Naive thymus-derived CD8-positive, alpha-beta T cell (primary cell): ENCODE measurements at places on chromosomes 2 and 18. TPM values are rescaled to one million over a fixed set of nuclear protein-coding genes. Genes with fewer than 3 reads are reported as not detected.

GRCh38 chr2:227739351-227739750, 6.3 kb upstream of the SCYGR8 start:
- H3K4me3 ChIP-seq, result no peak overlapping the region
- no peaks in the 10 kb centered on the region for H3K36me3 ChIP-seq
- peaks cover 18% of the 10 kb centered on the region for H3K27me3 ChIP-seq
- H3K27ac ChIP-seq, result no peak overlapping the region
- no peaks in the 10 kb centered on the region for H3K4me1 ChIP-seq

DNA sequence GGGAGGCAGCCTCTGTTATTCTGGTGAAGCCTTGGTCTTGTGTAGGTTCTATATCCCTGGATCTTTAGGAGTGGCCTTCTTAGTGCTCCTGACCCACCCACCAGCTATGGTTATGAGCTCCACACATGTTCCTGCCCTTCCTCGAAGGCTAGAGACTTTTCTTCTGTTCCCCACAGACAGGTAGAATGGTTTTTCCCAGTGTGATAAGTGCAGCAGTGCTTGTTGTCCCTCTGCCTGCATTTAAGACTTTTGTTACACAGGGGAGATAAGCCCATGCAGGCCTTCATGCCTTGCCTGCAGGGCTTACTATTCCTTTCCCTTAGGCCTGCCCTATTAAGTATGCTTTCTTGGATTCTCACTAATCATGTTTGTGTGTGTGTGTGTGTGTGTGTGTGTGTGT, 48.4 kb upstream of the DSC1 start:
- H3K4me3 ChIP-seq, result no peak overlapping the region
- no peak for DNase-seq
- peaks cover 2% of the 10 kb centered on the region for H3K27me3 ChIP-seq
- no peaks in the 10 kb centered on the region for H3K36me3 ChIP-seq
- H3K27ac ChIP-seq, result no peak overlapping the region

- H3K4me1 ChIP-seq, result no peaks in the 10 kb centered on the region
- H3K27me3 ChIP-seq, result peaks cover 4% of the 10 kb centered on the region
- no peak overlapping the region for H3K27ac ChIP-seq
- no peak for DNase-seq
- no peaks in the 10 kb centered on the region for H3K36me3 ChIP-seq
These were observed 18.8 kb upstream of the SERPINB5 start for GRCh38 chr18:63457977-63458376.

- no peaks in the 10 kb centered on the region for H3K36me3 ChIP-seq
- H3K27ac ChIP-seq, result no peak overlapping the region
- no peaks in the 10 kb centered on the region for H3K4me1 ChIP-seq
- DNase-seq, result no peak
- peaks cover 12% of the 10 kb centered on the region for H3K27me3 ChIP-seq
- H3K4me3 ChIP-seq, result no peak overlapping the region
These were observed 24.1 kb downstream of the CIDEA start for GRCh38 chr18:12278215-12278671.

DNA sequence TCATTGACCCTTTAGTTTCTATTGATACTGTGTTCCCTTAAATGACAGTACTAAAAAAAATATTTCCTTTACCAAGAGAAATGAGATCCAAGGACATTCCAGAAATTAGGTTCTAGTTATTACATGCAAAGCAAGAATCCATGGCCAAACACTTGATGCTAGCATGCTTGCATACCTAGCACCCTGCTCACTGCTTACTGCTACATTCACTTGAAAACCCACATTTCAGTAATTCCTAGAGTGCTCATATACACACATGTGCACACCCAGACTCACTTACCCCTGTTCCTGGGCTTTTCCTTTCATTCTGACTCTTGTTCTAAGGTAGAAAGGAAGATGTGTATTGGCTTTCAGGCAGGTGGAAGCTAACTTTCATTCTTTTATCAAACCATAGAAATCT, 395.9 kb downstream of the THSD7B start:
- H3K27me3 ChIP-seq, result peaks cover 4% of the 10 kb centered on the region
- no peaks in the 10 kb centered on the region for H3K4me1 ChIP-seq
- H3K4me3 ChIP-seq, result no peak overlapping the region
- H3K27ac ChIP-seq, result no peak overlapping the region
- H3K36me3 ChIP-seq, result no peaks in the 10 kb centered on the region

LCT gene
- 0.22 TPM for total RNA-seq

DNA sequence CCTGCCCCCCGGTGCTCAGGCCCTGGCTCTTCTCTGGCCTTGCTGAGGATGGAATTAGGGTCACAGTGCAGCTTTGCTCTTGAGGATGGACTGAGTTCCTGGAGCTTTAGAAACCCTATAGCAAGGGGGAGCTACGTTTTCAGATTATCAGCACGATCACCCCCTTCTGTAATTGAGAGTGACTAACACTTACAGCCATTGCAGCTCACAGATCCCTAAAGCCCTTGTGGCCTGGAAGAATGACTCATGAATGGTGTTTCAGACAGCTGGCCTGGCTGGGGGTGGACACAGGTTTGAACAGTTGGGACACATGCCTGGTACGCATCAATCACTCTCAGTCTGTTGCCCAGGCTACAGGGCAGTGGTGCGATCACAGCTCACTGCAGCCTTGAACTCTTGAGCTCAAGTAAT, 79.7 kb upstream of the IGFBP5 start:
- no peaks in the 10 kb centered on the region for H3K36me3 ChIP-seq
- no peak overlapping the region for H3K4me3 ChIP-seq

GRCh38 chr18:5457462-5457957, 86.3 kb downstream of the EPB41L3 start:
- H3K4me1 ChIP-seq, result peaks cover 2% of the 10 kb centered on the region
- H3K36me3 ChIP-seq, result no peaks in the 10 kb centered on the region
- no peaks in the 10 kb centered on the region for H3K27me3 ChIP-seq
- peak overlapping the region; percentile 87 for H3K27ac ChIP-seq
- peak overlapping the region; percentile 67 for H3K4me3 ChIP-seq

GRCh38 chr2:232231554-232231953, 147.0 kb upstream of the ALPP start:
- peaks cover 37% of the 10 kb centered on the region for H3K4me1 ChIP-seq
- no peaks in the 10 kb centered on the region for H3K27me3 ChIP-seq
- H3K27ac ChIP-seq, result no peak overlapping the region
- no peaks in the 10 kb centered on the region for H3K36me3 ChIP-seq

GRCh38 chr2:103959174-103960128, 894.5 kb upstream of the POU3F3 start:
- H3K27me3 ChIP-seq, result peaks cover 2% of the 10 kb centered on the region
- H3K4me1 ChIP-seq, result no peaks in the 10 kb centered on the region
- H3K36me3 ChIP-seq, result no peaks in the 10 kb centered on the region
- no peak for DNase-seq
- no peak overlapping the region for H3K27ac ChIP-seq

DNA sequence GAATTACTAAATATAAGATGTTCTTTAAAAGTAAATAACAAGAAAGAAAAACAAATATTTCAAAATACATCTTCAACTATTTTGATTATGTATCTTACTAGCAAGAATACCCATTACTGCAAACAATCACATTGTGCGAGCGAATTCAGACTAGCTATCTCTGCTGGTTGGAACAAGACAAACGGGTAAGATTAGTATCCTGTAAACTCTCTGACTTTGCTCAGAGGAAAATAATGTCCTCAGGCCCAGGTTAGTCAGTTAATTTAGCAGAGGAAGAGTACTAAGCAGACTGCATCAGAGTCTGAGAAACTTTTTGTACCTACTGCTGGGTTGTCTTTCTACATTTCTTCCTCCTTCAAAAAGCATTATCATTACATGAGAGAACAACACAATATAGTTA, 50.4 kb upstream of the MCM6 start:
- H3K27ac ChIP-seq, result no peak overlapping the region
- peaks cover 12% of the 10 kb centered on the region for H3K36me3 ChIP-seq
- no peaks in the 10 kb centered on the region for H3K27me3 ChIP-seq

DNA sequence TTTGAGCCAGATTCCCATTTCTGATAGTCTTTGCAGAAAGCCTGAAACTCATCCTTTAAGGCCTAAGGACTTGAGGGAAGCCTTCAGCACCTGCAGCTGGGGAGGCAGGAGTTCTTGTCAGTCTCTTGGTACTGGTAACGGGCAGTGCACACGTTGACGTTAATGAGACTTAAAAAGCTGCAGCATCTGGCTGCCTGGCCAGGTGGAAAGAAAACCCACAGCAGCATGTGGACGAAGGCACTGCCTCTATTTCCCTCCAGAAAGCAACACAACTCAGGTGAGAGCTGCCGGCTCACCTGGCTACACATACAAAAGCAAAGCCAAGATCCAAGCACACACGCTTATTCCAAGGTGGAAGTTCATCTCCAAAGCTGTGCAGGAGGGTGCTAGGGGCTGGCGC, 178.8 kb downstream of the ANAPC1 start:
- no peak for DNase-seq
- no peak overlapping the region for H3K4me3 ChIP-seq
- H3K27me3 ChIP-seq, result no peaks in the 10 kb centered on the region
- H3K4me1 ChIP-seq, result no peaks in the 10 kb centered on the region

NOSTRIN gene
- not detected for total RNA-seq

GKN1 gene
- total RNA-seq, result not detected

UNC80 gene
- total RNA-seq, result not detected

DNA sequence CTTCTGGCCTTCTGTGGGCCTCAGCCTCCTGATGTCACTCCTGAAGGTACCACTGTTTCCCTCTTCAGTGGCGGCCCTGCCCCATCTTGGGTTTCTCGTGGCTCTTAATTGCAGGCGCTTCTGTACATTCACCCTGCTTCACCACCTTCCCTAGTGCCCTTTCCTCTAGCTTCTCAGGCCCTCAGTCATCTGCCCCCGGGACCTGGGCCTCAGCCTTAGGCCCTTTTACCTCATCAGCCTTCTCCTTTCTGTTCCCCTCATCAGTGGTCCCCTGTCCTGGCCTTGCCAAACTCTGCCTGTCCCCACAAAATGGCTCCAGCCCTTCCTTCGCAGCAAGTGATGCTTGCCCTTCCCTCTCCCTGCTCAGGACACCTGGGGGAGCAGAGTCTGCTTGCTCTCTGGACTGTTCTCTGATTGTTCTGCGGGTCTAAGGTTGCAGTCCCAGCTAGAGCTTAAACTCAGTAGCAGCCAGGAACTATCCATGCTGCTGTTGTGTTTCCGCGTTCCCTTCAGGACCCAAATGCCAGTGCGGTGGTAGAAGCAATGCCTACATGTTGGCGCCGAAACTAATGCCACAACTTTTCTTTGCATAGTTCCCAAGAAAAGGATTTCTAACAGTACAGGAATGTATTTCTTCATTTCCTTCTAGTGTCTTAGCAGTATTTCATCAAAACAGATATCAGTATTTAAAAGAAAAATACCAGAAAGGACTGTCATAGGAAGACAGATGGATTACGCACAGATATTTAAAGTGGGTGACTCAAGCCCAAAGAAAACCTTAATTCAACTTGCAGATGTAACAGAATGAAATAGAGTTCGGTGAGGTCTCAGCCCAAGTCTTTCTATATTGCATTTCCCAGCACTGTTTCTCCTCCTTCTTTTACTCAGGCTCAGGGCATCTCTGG, 7.5 kb downstream of the ASB1 start:
- H3K27me3 ChIP-seq, result no peaks in the 10 kb centered on the region
- no peak overlapping the region for H3K27ac ChIP-seq
- DNase-seq, result no peak
- H3K36me3 ChIP-seq, result peaks cover 10% of the 10 kb centered on the region
- peaks cover 87% of the 10 kb centered on the region for H3K4me1 ChIP-seq

DNA sequence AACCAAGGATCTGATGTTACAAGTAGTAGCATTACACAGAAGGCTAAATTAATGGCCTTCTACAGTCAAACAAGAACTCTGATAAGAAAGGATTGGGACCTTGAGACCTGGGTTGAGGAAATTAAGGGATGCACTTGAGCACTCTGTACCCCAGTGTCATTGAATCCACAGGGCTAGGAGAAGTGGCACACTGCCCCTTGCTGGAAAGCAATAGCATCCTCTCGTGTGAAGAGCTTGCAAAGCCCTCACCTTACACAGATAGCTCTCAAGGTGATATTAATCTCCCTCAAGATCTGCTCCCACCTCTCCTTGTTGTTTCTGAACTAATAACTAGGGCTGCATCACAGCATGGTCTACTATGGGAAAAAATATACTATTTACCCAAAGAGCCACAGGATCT, 26.5 kb upstream of the CHST9 start:
- DNase-seq, result no peak
- H3K4me3 ChIP-seq, result no peak overlapping the region
- H3K27me3 ChIP-seq, result no peaks in the 10 kb centered on the region
- H3K36me3 ChIP-seq, result no peaks in the 10 kb centered on the region
- H3K4me1 ChIP-seq, result no peaks in the 10 kb centered on the region
